Smooth muscle cell of the pulmonary artery (primary cell): ENCODE measurements at places on chromosomes 12 and 14. TPM values are rescaled to one million over a fixed set of nuclear protein-coding genes. Genes with fewer than 3 reads are reported as not detected.

The SENP1 gene
- total RNA-seq, result 11.0 and 11.4 TPM in 2 replicates

The NACA gene
- total RNA-seq, result 966 and 1,037 TPM in 2 replicates

The FAR2 gene
- total RNA-seq, result 2.9 and 10.7 TPM in 2 replicates

The STAB2 gene
- 0.33 TPM in 1 of 2 replicates, not detected in the other for total RNA-seq

The MYO1H gene
- total RNA-seq, result not detected in 2 replicates

The SSPN gene
- 13.3 and 30.8 TPM in 2 replicates for total RNA-seq
